Cortex of kidney (tissue), 1 donor: ENCODE measurements at places on chromosomes 11 and 22.

- no peak for DNase-seq
Observed at GRCh38 chr11:45795379-45795778, 9.6 kb upstream of the SLC35C1 start.

- DNase-seq, result no peak
Observed at GRCh38 chr11:88179141-88179540, 3.9 kb upstream of the RAB38 start.

DNA sequence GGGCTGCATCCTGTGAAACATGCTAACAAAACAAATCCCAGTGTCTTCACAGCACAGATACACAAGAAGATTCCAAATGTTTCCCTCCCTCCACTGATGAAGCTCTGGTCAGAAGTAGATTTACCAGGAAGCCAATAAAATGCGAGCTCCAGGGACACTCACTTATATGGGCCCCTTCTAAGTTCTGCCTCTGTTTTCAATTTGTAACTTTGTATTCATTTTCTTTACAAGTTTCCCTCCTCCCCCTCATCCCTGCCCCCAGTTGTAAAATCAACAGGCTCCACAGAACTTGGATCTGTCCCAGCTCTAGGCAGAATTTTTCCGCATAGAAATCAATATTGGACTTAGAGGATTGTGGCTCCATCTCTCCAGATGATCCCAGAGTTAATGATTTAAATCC is 48.1 kb upstream of the ME3 start:
- no peak for DNase-seq

- DNase-seq, result no peak
Observed at GRCh38 chr22:32723643-32724042, 77.9 kb upstream of the TIMP3 start.

DNA sequence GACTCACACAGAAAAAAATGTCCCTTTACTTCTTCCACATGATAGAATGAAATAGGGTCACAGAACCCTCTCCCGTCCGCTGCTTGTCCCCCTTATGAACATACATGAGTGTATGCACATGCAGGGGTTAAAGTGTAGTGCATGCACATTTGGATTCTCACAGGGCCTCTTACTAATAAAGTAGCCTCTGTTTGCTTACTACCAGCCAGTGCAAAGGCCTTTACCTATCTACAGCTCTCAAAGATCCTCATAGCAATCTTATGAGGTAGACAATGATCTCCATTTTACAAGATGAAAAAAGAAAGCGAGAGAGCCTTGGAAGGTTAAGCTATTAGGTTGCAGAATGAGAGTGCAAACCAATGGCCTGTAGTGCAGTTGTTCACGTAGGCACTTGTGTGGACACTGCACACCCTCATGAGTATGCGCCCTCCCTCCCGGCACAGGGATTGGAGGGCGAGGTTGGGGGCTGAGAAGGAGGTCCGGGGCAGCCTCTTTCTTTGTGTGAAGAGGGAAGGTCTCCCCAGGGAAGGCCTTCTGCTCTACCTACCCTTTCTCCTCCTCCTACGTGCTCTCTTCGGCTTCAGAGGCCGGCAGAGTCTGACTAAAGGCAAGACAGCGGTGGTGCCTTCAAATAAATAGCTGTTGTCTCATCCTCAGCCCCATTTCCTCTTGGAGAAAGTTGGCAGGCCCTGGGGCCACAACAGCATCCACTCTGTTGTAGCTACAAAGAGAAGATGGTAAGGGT is 91.3 kb downstream of the CEP164 start:
- DNase-seq, result no peak

DNA sequence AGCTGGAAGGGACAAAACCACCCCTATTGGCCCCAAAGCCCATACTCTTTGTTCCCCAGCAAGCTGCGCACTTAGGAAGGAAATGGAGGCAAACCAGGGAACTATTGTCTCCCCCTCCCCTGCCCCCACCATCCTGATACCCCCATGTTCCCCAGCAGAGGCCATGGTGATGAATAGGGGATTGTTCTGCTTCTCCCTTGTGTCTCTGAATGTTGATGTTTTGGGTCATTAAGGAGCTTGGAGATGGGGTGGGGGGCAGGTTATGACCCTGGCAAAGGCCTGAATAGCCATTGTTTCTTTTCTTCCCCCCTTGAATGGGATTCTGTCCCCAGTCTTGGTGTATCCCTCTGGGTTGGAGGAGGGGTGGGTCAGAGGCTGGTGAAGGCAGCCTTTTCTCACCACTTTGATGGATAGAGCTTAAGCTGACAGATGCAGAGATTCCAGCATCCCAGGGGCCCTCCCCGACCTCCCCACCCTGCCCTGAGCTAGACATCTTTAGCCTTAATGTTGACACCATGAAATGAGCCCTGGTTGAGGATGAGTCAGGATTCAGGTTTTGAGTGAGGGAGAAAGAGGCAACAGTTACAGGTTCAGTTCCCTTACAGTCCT is 8.3 kb downstream of the DTX4 start:
- no peak for DNase-seq

- DNase-seq, result no peak
Observed at GRCh38 chr11:123111465-123111864, 49.5 kb upstream of the HSPA8 start.

DNA sequence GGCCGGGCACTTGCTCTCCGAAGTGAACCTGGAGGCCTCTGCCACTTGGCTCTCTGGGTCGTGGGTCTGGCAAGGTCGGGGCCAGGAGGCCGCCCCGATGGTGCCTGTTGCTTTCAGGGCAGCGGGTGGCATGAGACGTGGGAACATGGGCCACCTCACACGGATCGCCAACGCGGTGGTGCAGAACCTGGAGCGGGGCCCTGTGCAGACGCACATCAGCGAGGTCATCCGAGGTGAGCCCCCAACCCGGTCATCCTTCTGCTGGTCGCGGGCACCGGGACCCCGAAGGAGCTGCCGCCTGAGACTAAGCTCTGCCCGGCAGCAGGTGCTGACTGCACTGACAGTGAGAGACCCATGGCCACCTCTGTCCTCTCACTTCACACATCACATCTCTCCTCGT is 40.0 kb downstream of the SBF1 start:
- DNase-seq, result no peak

DNA sequence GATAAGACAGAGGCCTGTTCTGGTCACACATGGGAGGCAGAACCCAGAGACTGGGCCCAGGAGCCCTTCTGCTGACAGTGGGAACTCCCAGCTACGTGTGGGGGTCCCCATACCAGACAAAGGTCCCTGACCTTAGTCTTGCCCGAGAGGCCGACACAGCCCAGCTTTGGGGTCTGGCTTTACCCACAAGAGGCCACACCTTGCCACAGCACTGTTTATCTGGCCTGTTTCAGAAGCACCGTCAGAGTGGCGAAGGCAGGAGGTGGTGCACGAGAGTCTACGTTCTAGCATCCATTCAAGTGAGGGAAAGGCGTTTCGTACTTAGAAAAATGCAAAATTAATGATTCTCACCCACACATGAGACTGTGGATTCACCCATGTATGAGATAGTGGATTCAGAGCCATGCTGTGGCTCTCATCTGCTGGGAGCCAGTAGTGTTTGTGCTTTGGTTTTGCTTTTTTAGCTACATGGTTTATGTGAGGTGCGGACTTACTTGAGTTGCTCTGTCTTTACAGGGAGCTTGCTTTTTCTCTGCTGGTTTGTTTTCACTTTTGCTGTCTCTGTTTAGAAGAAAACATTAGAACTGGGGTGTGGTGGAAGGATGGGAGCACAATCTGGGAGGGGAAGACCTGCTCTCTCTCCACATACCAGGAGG is 56.6 kb upstream of the PRODH start:
- DNase-seq, result no peak

GRCh38 chr22:29445508-29445907 is 7.1 kb downstream of the RFPL1 start:
- DNase-seq, result no peak
